NK-92 treated with Interleukin-12 subunit alpha and Interleukin-12 subunit beta, amount 100 ng/mL, for 24 hours (cell line): ENCODE measurements at places on chromosomes 1 and 21.
A peak's percentile ranks its signal among the peaks of the same experiment; 100 is the strongest.

GRCh38 chr1:206490771-206491405, 16.4 kb upstream of the RASSF5 start:
- no peak for DNase-seq

DNA sequence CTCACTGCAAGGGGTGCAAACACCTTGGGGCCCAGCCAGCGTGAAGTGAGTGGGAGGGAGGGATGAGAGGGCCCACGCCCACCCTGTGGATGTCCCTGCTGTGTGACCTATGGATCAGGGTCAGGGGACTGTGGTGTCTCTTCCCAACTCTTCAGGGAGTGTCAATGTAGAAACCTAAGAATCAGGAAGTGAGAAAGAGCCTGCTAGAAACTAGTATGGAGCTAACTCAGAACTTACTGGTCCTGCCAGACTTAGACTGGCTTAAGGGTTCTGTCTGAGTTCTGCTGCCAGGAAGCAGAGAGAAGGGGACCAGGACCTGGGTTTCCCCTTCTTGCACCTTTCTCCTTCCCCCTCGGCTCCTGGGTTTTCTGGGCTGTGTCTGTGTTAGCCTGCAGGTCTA, 1.8 kb upstream of the IL10 start:
- peak; percentile 21 for DNase-seq

DNA sequence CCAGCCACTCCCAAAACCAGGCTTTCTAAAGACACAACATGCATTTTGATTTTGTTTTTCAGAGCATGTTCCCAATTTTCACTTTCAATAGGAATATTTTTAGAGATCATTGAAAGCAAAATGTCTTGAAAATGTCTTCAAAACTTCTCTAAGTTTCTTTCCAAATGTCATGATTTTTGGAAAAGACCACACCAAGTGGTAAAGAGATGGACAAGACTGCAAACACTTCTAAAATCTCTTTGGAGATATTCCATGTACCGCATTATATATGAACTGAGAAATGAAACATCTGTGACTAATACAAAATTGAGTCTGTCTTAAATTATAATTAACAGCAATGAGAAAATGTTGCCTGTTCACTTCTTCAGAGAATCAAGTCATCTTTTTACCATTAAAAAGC, 418.0 kb upstream of the PKN2 start:
- DNase-seq: no peak

DNA sequence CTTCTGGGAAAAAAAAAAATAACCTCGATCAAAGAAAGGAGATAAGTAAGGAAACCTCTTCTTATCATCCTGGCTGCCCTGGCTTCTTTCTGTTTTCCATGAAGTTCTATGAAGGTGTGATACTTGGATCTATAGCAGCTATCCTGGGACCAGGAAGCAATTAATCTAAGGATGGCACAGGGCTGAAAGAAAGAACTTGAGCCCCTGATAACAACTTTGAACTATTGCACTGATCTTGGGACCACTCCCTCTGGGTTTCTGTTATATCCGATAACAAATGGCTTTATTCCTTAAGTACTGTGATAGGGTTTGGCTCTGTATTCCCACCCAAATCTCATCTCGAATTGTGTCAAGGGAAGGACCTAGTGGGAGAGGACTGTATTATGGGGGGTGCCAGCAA, 104.1 kb downstream of the DAB1 start:
- no peak for DNase-seq

DNA sequence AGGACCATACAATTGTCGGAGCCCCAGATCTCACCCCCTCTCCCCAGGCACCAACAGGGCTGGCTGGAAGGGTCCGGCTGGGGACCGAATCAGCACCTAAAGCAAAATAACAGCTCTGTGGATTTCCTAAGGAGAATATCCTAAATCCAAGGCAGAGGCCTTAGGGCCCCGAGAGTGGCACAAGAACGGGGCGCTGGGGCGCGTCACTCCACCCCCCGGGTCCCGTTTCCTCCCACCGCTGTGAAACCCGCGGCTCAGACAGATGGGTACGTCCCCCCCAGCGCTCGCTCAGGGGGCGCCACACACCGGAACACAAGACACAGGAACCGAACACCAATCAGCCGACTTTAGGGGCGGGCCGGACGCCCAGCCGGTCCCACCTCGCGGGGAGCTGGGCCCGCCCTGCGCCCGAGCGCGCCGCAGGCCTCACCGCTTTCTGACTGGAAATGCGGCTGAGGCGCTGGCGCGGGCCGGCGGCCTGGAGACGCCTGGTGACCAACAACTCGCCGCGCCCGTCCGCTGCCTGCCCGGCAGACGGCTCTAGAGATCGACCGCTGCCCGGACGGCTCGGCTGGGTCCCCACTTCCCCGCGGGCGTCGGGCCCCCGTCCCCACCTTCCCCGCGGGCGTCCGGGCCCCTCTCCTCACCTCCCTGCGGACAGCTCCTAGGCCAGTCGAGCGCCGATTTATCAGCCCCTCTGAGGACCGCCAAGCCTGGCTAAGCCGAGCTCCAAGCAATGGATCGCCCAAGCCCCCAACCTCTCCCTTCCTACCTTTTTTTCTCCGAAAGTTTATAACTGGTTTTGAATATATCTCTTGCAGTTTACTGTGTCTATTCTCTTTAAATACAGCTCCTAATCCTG, at the start of gene HFM1:
TSS of gene HFM1 (minus strand) at position 687 of the 862 bp plus-strand sequence. CDS start 3,755 bp downstream, outside the sequence.
- DNase-seq: no peak

DNA sequence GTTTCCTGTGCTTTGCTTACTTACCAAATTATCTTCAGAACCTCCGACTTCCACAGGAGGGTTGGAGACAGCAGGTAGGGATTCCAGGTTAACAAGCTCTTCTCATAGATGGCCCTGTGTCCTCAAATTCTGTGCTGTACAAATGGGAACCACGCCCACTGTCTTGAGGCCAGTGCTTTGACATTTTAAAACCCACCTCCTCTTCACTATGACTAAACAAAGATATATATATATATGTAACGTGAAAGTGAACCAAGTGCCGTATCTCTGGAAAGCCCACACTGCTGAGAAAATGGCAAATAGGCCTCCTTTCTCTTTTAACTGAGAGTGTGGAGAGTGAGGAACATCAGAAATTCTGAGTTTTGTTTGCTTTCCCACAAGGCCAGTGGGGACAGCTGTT, 99.6 kb downstream of the ZBTB18 start:
- DNase-seq: no peak

DNA sequence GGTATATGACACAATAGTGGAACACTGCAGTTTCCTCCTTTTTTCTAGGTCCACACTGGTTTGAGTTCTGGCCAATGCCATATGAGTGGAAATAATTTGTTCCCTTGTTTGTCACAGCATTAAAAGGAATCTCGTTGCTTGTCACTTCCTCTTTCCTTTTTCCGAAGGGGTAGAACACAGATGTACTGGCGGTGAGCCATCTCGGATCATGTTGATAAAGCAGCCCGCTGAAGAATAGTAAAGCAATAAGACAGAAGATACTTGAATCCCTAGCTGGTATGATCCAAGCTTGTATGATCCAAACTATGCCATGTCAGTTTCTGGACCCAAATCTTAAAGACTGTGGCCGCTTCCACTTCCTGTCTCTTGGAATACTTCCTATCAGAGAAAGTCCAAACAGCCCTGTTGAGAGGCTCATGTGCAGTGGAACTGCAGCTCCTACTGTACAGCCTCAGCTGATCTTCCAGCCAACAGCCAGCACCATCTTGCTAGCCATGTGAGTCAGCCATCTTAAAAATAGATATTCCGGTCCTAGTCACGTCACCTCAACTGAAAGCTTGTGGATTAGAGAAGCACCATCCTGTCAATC, 40.3 kb downstream of the CFHR5 start:
- DNase-seq: no peak

DNA sequence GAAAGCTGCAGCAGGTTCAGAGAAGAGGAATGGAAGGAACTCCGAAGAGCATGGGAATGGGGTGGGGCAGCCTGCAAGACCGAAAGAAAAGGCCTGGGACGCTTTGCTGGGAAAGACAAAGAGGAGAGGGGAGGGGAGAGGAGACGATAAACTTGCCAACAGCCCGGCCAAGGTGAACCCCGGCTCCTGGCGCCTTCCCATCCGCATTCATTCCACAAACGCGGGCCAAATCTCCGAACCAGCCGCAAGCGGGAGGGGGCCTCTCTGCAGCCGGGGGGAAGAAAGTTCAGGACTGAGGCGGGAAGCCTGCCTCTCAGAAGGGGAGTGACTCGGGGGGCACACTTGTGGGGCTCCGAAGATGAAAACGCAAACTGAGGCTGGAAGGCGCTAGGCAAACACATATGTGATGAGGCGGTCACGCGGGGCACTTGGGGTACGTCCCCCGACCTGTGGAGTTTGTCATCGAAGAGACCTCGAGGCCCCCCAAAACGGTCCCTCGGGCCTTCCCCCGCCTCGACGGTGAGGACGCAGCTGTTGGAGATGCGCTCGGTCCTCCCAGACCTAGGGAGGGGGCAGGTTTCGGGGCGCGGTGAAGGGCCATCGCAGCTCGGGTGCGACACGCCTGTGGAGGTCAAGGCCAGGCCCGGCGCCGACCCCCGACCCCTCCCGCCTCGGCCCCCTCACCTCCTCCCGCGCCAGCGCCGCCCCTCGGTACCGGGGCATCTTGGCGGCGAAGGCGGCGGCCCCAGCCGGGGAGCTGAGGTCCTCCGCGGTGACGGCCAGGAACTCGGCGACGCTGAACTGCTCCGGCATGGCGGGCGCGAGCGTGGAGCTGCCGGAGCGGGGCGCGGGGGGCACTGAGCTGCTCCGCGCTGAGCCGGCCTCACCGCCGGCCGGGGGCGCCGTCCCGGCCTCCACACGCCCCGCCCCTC, at the start of gene ASAP3:
TSS of gene ASAP3 (minus strand) at position 859 of the 932 bp plus-strand sequence. CDS start at position 813, 46 bp downstream.
- no peak for DNase-seq

- peak; percentile 44 for DNase-seq
Measured at GRCh38 chr1:182484531-182485257, 34.7 kb downstream of the RGSL1 start.

GRCh38 chr1:203076031-203076511, 9.7 kb downstream of the MYOG start:
- DNase-seq: no peak

DNA sequence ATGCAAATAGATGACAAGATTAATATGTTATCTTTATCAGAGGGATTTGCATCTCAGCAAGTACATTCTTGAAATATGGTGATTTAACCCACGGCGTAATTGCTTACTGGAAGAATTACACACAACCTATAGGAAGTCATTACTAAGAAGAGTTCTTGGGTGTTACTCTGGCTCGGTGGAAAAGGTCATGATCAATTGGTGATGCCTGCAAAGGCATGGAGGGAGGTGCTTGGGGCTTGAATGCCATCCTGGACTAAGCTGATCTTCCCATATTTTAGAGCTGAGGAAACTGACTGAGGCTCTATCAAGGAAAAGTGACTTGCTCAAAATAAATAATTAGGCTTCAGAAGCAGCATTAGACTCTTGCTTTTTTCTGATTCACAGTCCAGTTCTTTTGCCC, 137.5 kb upstream of the JUN start:
- DNase-seq: no peak

DNA sequence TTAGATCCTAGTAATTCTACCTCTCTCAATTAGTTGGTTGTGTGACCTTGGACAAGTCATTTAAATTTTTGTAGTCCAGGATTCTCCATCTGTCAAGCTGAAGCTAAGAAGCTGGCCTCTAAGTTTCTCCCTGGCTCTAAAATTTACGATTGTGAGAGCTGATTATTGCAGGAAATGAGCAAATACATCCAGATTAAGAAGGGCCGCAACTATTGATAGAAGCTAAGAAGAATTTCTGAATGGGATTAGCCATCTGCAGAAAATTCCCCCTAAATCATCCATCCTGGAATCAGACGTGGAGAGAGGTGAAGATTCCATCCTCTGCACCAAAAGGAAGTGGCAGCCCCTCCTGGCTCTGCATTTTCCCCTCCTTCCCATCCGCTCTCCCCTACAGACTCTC, 55.0 kb downstream of the HIVEP3 start:
- no peak for DNase-seq

DNA sequence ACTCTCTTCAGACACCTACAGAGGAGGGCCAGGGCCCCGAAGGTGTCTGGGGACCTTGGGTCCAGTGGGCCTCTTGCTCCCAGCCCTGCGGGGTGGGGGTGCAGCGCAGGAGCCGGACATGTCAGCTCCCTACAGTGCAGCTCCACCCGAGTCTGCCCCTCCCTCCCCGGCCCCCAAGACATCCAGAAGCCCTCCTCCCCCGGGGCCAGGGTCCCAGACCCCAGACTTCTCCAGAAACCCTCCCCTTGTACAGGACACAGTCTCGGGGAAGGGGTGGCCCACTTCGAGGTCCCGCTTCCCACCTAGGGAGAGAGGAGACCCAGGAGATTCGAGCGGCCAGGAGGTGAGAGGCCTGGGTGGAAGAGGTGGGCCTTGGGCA, 3.7 kb downstream of the ADAMTSL4 start:
- no peak for DNase-seq

- no peak for DNase-seq
Measured at GRCh38 chr1:162721471-162721870, 69.0 kb upstream of the HSD17B7 start.

DNA sequence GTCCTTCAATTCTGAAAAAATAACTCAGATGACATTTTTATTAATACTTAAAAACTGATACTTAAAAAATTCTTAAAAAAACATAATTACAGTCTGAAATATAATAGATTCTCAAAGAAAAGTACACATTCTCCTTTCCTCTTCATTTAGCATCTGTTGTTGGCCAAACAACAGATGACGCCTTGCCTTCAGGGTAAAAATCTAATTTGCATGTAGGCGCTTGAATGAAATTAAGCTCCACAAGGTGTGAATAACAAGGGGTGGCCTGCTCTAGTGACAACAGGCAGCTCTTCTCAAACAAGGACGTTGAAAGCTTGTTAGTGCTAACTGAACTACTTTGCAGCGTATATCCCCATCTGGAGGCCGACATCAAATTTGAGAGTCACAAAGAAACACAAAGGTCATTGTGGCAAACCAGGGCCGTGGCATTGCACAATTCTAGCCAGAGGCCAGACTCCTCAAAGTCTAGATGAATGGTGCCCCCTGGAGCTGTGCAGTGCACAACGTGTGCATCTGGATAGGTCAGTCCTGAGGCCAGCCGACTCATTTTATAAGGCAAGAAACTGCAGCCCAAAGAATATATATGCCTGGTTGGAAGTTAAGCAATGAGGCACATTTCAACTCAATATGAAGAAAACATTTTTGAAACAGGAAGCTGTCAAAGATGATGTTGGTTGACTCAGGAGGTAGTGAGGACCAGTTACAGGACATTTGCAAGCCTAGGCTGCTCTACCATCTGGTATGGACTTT, 459.2 kb upstream of the RUNX1 start:
- peak; percentile 23 for DNase-seq
